Stimulated activated CD8-positive, alpha-beta memory T cell treated with anti-CD3 and anti-CD28 coated beads, Interleukin-15, amount 100 ng/mL, for 4 hours (primary cell): ENCODE measurements at places on chromosomes 11 and 22.

DNA sequence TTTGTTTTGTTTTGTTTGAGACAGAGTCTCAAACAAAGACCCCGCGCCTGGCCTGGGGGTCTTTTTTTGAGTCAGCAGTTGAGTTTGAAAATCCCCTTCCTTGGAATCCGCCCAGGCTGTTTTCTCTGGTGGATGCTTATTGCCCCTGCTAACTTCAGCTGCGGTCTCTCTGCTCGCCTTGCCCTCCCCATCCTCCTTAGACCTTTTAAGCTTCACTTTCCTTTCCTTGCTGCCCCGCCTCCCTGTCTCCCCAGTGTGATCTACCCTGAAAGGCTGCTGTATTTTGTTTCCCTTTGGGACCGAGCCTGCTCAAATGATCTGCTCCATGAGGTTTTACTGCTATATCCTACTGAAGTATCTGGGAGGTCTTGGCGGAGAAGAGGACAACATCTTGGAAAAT lies 2.5 kb downstream of the USP18 start:
- DNase-seq = no peak

DNA sequence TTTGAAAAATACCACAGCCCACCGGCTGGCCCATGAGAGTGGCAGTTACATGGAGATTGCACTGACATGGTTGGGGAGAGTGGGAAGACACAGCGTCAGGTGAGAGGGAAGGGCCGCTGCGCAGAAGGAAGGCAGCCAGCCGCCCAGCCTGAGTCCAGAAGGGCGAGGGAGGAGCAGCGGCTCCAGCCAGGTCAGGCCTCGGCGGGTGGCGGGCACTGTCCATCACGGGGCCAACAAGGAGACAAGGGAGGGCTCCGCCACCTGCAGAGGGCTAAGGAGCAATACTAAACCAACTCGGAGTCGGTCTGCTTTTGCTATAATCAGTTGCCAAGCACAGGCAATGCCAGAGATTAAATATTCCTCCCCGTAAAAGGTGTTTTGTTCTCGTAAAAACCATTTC lies 384.5 kb downstream of the TBC1D22A start:
- DNase-seq = no peak

DNA sequence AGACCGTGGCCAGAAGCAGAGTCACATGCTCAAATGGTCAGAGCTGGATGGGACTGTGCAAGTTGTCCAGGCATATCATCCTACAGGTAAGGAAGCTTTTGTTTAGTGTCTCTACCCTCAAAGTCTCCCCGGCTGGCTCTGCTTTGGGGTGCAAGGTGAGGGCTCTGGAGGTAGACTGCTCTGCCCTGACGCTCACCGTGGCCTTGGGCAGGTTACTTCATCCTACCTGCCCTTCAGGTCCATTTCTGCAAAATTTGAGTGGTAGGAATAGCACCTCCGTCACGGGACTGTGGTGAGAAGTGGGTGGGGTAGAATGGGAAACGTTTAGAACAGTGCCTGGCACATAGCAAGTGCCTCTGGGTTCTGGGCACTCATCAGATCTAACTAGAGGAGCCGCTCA lies 42.2 kb downstream of the NAT10 start:
- DNase-seq = no peak

GRCh38 chr22:18968011-18968749 lies 32.1 kb upstream of the PRODH start:
- DNase-seq = no peak

- DNase-seq = peak; percentile 49
Measured at GRCh38 chr11:587978-588380, 11.7 kb downstream of the PHRF1 start.

- no peak for DNase-seq
Measured at GRCh38 chr11:131385763-131386390, 15.5 kb downstream of the NTM start.

GRCh38 chr22:26461188-26461810 lies 22.3 kb downstream of the HPS4 start:
- no peak for DNase-seq

DNA sequence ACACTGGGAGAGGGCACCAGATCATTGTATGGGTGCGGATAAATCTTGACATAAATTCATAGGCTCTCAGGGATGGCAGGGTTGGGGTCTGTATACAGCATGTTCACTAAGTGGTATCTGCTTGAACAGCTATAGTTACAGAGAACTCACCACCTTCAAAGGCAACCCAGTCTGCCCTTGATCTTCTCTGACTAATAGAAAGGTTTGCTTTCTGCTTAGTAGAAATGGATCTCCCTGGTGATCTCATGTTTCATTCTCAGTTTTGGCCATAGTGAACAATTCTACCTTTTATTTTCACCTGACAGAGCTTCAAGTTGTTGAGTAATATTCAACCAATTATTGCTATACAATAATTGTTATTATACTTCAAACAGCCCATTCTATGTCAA lies 32.4 kb downstream of the CNTF start:
- DNase-seq = no peak

- no peak for DNase-seq
Measured at GRCh38 chr22:27207907-27208306, 550.5 kb downstream of the MIAT start.

DNA sequence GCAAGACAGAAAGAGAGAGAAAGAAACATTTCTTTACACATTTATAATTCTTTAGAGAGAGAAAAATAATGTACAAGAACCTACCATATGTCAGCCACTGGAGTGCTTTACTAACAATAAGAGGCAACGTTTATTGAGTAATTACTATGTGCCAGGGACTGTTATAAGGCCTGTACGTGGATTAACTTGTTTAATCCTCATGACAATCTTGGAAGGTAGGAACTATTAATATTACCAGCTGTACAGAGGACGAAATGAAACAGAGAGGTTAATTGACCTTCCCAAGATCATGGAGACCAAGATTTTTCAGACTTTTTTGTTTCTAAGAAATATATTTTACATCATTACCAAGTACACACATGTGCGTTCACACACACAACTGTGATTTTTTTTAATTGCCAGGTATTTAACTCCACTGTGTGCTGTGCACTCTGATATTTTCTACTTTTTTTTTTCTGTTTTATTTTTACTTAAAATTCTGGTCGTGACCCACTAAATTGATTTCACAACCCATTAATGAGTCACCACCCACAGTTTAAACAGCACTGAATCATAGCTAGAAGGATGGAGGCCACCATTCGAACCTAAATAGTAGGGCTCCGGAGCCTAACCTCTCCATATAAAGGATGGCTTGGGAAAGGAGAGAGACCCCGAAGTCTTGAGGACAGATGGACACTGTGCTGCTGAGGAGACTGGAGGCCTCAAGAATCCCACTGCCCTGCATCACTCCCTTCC lies 21.4 kb downstream of the CREB3L1 start:
- no peak for DNase-seq

DNA sequence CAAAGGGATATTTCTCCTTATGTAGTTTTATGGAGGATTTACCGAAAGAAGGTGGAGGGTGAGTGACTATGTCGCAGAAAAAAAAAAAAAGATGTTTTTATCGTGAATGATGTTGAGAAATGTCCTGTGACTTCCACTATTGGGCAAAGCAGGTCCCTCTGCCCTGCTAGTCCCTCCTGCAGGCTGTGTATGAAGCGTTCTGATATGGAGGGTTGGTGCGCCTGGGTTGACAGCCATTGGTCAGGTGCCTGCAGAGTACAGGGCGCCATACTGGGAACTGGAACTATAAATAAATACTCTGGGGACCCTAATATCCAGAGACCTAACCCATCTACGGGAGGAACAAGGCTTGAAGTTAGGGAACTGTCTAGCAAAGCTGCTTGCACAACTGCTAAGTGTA lies 1.5 kb downstream of the IL17RA start:
- no peak for DNase-seq

DNA sequence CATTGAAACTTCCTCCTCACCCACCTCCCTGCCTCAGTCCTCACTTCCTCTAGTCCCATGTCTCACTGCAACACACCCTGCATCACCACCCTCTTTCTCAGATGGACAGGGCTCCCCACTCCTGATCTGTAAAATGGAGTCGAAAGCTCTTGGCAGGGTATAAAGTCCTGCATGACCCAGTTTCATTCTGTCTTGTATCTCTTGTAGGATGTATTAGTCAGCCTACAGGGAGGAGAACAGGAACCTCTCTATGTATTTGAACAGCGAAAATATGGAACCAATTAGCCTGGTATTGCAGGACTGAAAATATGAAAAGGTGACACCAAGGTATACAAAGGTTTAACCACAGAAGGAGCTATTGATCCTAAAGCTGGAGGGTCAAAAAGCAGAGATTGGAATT lies 156.9 kb upstream of the SNX19 start:
- DNase-seq = no peak

DNA sequence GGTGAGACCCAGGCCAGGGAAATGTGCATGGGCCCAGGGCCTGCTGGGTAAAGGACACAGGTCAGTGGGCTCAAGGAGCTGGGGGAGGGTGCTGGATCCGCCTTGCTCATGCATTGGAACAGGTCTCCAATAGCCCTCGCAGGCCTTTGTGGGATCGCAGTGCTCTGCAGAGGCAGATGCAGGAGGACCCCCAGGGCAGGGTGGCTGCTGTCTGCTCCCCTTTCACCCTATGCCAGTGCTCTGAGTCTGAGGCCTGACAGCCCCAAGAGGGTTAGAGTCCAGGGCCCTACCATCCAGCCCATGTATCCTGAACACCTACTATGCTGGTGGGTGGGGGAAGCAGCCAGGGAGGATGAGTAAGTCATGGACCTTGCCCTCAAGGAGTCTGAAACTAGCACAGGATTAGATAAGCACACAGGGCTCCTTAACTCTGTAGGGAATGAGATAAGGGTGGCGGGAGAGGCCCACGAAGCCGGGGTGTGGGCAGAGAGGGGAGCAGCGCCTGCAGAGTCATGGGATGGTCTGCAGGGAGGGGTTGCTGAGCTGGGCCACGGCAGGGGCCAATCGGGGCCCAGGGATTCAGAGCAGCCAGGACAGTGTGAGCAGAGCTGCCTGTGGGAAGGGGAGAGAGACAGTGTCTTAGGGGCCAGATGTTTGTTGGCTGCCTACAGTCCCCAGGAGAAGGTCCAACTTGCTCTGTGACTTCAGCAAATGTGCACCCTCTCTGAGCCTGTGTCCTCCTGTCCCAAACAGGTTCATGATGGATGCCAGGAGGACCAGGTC lies 10.5 kb upstream of the EHD1 start:
- DNase-seq = no peak

DNA sequence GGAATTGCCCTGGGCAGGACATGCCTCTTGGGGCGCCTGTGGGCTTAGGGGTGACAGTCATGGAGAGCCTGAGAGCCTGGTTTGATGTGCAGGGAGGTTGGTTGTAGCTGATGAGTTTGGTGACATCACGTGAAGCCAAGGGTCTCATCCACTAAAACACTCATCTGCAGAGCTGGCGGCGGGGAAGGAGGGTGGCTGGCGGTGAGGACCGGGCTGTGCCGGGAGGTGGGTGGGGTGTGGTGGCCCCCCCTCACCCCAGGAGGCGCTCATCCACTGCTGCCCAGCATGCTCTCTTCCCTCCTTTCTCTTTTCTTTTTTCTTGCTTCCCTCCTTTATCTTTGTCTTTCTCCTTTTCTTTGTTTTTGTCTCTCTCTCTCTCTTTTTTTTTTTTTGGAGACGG lies 49.0 kb downstream of the GRAMD4 start:
- DNase-seq = no peak
